ENCODE measurements at places on chromosomes 4 and X. TPM values are rescaled to one million over a fixed set of nuclear protein-coding genes. Genes with fewer than 3 reads are reported as not detected.

TMEM35A gene
- 0.17 TPM for total RNA-seq

RAB33A gene
- 0.21 TPM for total RNA-seq

GAB3 gene
- total RNA-seq, result 1.4 TPM

TBL1X gene
- 7.1 TPM for total RNA-seq

SLC6A14 gene
- not detected for total RNA-seq

SYN1 gene
- 0.84 TPM for total RNA-seq

SAGE1 gene
- total RNA-seq, result not detected

CSAG2 gene
- total RNA-seq, result not detected

XG gene
- total RNA-seq, result 0.32 TPM

GRCh38 chr4:154998284-154998683 lies 210.2 kb upstream of the NPY2R start:
- H3K27me3 ChIP-seq, result no peaks in the 10 kb centered on the region
- H3K4me1 ChIP-seq, result no peaks in the 10 kb centered on the region
- no peak overlapping the region for H3K4me3 ChIP-seq
- DNase-seq, result no peak
- H3K27ac ChIP-seq, result no peak overlapping the region

- peak overlapping the region; percentile 90 for H3K4me3 ChIP-seq
- peaks cover 23% of the 10 kb centered on the region for H3K4me1 ChIP-seq
- DNase-seq, result no peak
Measured at GRCh38 chr4:107825072-107825824, 516 bp downstream of the SGMS2 start.

DNA sequence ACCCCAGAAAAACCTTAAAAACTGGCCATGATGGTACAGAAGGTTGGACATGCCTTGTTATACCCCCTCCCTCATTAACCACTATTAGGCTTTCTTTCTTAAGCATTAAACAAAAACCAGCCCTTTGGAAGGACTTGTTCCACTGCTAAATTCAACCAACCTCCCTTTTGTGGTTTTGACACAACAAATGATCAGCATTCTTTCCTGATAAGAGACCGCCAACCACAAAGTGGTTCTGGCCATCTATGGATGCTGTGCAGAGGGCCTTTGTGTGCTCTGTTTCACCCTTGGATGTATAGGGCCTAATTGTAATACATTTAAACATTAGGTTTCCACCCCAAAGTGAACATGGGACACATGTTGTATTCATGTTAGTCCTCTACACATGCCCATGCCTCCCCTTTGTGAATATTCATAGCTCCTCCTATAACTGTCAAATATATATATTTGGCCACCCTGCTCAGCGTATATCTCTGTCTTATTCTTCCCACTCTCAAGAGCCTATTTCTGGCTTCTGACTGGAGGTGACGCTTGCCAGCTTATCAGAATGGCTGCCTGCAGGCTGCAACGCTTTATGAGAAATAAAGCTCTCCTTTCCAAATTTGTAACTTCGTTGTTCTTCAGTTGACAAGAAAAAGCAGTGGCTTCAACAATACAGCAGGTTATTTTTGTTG lies 126.6 kb downstream of the NPNT start:
- H3K4me1 ChIP-seq, result no peaks in the 10 kb centered on the region
- DNase-seq, result no peak
- H3K27ac ChIP-seq, result no peak overlapping the region
- H3K4me3 ChIP-seq, result no peak overlapping the region

- no peaks in the 10 kb centered on the region for H3K27me3 ChIP-seq
- H3K36me3 ChIP-seq, result no peaks in the 10 kb centered on the region
Measured at GRCh38 chr4:161850631-161851030, 313.2 kb downstream of the FSTL5 start.

DNA sequence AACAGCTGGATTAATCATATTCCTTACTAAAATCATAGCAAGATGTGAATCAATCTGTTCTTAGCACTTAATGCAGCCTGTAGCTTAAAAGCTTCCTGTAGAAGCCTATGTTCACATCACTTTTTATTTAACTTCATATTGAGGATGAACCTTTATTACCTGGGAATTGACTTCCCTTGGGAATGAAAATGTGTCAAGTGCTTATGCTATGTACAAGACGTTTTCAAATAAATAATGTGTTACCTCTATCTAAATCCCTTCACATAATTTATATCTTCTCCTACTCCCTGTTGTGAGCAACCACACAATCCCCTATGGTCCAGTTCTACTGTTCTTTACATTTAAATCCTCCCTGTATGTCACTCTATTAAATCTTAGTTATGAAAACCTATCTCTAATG lies 633.1 kb downstream of the FSTL5 start:
- no peak overlapping the region for H3K27ac ChIP-seq
- H3K36me3 ChIP-seq, result no peaks in the 10 kb centered on the region
- H3K27me3 ChIP-seq, result no peaks in the 10 kb centered on the region
- DNase-seq, result no peak
- no peaks in the 10 kb centered on the region for H3K4me1 ChIP-seq

DNA sequence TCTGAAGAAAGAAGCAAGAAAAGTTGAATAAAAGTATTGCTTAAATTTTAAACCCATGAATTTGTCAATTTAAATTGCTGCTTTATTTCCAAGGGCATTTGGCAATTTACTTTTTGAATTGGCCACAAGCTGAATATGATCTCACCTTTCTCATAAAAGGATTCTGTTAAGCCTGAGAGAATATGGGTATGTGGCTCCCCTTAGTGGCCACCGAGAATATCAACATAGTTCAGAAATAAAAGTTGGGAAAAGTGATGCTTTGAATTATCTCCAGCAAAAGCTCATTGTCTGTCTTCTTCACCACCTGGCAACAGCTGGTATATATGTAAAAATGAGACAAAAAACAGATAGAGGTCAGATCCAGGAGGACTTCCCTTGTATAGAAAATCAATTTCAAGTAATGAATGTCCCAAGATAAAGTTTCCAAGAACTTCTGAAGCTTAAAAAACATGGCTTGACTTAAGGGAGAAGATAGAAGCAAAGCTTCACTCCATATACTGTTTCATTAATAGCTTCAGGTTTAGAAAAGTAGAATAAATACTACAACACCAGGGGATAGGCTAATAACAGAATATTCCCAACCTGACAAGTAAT lies 290.7 kb upstream of the FAM241A start:
- H3K4me3 ChIP-seq, result no peak overlapping the region
- no peaks in the 10 kb centered on the region for H3K36me3 ChIP-seq
- H3K27ac ChIP-seq, result no peak overlapping the region
- no peak for DNase-seq

- H3K4me3 ChIP-seq, result no peak overlapping the region
- no peaks in the 10 kb centered on the region for H3K36me3 ChIP-seq
- peaks cover 10% of the 10 kb centered on the region for H3K4me1 ChIP-seq
Measured at GRCh38 chr4:54660591-54660990, 2.8 kb downstream of the KIT start.

DNA sequence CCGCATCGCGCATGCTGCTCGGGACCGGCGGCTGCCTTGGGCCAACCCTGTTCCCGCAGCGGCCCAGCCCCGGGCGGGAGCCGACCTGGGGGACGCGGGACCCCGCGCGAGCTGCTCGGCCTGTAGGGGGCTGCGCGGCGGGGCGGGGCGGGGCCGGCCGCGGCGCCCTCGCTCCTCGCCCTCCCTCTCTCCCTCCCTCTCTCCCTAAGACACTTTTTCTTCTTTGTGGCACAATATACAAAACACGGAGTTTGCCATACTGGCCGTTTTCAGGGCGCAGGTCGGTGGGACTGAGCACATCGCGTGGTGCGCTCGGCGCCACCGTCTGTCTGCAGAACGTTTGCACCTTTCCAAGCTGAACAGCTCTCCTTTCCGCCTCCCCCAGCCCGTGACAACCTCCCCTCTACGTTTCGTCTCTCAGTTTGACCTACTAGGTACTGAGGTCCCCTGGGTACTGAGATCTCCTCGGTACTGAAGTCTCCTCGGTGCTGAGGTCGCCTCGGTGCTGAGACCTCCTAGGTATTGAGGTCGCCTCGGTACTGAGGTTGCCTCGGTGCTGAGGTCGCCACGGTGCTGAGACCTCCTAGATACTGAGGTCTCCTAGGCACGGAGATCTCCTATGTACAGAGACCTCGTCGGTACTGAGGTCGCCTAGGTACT lies 261.1 kb upstream of the PLCXD1 start:
- no peaks in the 10 kb centered on the region for H3K27me3 ChIP-seq
- no peak for DNase-seq
- no peak overlapping the region for H3K27ac ChIP-seq
- no peaks in the 10 kb centered on the region for H3K4me1 ChIP-seq

GRCh38 chr4:113951263-113951662 lies 28.2 kb downstream of the ARSJ start:
- no peaks in the 10 kb centered on the region for H3K27me3 ChIP-seq
- no peaks in the 10 kb centered on the region for H3K4me1 ChIP-seq
- H3K36me3 ChIP-seq, result no peaks in the 10 kb centered on the region
- H3K4me3 ChIP-seq, result no peak overlapping the region
- no peak overlapping the region for H3K27ac ChIP-seq

DNA sequence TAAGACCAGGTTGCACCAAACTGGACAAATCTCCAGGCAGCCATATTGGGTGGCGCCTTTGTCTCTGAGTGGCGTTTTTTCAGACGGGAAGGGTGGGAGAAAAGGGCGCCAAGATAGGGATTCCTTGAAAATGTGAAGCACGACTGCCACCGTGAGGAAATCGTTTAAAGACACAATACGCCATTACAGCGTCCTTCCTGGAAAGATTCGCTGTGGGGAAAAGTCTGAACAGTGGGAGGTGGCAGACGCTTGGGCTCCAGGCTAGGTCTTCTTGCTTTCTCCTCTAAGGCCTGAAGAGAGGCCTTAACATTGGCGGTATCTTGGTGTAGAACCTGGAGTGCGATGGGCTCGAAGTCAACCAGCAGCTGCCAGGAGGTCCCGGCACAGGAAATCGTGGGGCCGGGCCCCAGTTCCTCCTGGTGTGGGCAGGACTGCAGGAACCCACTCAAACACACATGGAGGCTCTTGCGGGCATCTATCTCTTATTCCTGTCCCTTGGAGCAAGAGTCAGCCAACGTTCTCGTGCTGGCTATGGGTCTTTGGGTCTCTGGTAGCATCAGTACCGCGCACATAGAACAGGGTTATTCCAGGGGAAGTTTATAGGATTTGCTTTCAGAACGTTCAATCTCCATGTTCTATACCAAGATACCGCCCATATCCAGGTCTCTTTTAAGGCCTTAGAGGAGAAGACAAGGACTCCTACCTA lies 208.8 kb downstream of the OR13H1 start:
- no peaks in the 10 kb centered on the region for H3K27me3 ChIP-seq
- H3K27ac ChIP-seq, result peak overlapping the region; percentile 83

DNA sequence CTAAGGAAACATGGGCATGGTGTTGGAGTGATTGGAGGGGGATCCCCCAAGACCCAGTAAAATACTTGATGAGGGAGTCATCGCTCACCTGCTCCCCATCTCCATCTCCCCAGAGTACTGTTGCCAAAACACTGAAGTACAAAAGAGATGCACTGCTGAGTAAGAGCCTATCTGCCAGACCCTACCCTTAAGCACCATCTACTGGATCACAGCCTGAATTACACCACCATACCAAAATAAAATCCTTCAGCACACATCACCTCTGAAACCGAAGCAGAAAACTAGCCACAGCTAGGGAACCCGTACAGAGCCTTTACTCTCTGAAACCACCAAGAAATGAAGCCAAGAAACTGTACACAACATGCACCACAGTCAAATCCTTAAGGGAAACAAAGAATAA lies 466.3 kb upstream of the ACTRT1 start:
- H3K4me3 ChIP-seq, result no peak overlapping the region
- no peak for DNase-seq
- no peaks in the 10 kb centered on the region for H3K36me3 ChIP-seq
- no peak overlapping the region for H3K27ac ChIP-seq
- no peaks in the 10 kb centered on the region for H3K27me3 ChIP-seq

DNA sequence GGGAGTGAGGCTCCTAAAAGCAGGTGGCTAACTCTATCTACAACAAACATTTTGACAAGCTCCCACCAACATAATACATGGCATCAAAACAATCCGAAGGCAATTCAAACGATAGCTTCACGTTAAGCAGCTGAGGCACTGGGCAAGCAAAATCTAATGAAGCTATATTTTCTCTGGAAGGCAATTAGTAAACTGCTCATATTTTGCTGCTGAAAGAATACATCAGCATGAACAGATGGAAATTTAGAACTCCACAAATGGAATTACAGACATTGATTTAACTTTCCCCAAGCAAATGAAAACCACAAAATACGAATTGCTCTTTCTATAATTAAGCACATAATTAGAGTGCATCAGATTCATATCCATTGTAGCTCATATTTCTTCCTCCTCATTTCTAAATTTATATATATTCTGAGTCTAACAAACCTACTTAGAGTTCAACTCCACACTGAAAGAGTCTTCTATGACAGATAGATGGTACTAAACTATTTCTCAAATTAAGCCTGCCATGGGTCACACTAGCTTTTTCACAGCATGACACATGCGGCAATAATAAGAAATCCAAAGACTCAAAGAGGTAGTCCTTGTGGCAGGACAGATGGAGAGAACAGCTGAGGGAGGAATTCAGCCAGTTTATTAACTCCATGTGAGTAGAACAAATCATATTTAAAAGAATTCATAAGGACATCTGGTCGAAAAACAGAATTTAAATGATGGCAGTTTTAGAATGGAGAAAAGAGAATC lies 305.4 kb downstream of the MAPK10 start:
- H3K4me3 ChIP-seq, result no peak overlapping the region
- DNase-seq, result no peak
- H3K36me3 ChIP-seq, result no peaks in the 10 kb centered on the region
- no peak overlapping the region for H3K27ac ChIP-seq
- H3K4me1 ChIP-seq, result no peaks in the 10 kb centered on the region

- no peak overlapping the region for H3K4me3 ChIP-seq
- no peaks in the 10 kb centered on the region for H3K36me3 ChIP-seq
- no peak overlapping the region for H3K27ac ChIP-seq
- no peak for DNase-seq
Measured at GRCh38 chr4:22474636-22475310, 41.1 kb downstream of the ADGRA3 start.

- no peak for DNase-seq
- H3K27me3 ChIP-seq, result no peaks in the 10 kb centered on the region
- H3K27ac ChIP-seq, result no peak overlapping the region
- no peaks in the 10 kb centered on the region for H3K36me3 ChIP-seq
- H3K4me1 ChIP-seq, result no peaks in the 10 kb centered on the region
- H3K4me3 ChIP-seq, result no peak overlapping the region
Measured at GRCh38 chr4:60911127-60911526, 289.0 kb upstream of the ADGRL3 start.

GRCh38 chr4:76562836-76563453 lies 127.9 kb downstream of the SHROOM3 start:
- H3K27me3 ChIP-seq, result no peaks in the 10 kb centered on the region
- H3K4me1 ChIP-seq, result peaks cover 27% of the 10 kb centered on the region
- H3K36me3 ChIP-seq, result no peaks in the 10 kb centered on the region
- no peak for DNase-seq

- H3K27me3 ChIP-seq, result no peaks in the 10 kb centered on the region
- no peak overlapping the region for H3K4me3 ChIP-seq
- no peak overlapping the region for H3K27ac ChIP-seq
- peaks cover 47% of the 10 kb centered on the region for H3K4me1 ChIP-seq
Measured at GRCh38 chrX:44915361-44915868, 42.4 kb downstream of the KDM6A start.

GRCh38 chr4:145453163-145453520 lies 28.5 kb upstream of the SMAD1 start:
- no peak overlapping the region for H3K4me3 ChIP-seq
- no peaks in the 10 kb centered on the region for H3K36me3 ChIP-seq
- H3K4me1 ChIP-seq, result no peaks in the 10 kb centered on the region
- H3K27me3 ChIP-seq, result no peaks in the 10 kb centered on the region
- DNase-seq, result no peak

GRCh38 chr4:14317351-14317750 lies 684.9 kb upstream of the CPEB2 start:
- H3K36me3 ChIP-seq, result no peaks in the 10 kb centered on the region
- no peaks in the 10 kb centered on the region for H3K4me1 ChIP-seq
- no peak overlapping the region for H3K4me3 ChIP-seq
- H3K27me3 ChIP-seq, result no peaks in the 10 kb centered on the region
- no peak for DNase-seq

GRCh38 chr4:10619220-10619619 lies 65.3 kb downstream of the CLNK start:
- no peak overlapping the region for H3K27ac ChIP-seq
- no peak overlapping the region for H3K4me3 ChIP-seq
- DNase-seq, result no peak
- no peaks in the 10 kb centered on the region for H3K36me3 ChIP-seq

Measured in psoas muscle (tissue), 8 donors.